Endothelial cell (in vitro differentiated cells): ENCODE measurements at places on chromosomes 12 and 14.

DNA sequence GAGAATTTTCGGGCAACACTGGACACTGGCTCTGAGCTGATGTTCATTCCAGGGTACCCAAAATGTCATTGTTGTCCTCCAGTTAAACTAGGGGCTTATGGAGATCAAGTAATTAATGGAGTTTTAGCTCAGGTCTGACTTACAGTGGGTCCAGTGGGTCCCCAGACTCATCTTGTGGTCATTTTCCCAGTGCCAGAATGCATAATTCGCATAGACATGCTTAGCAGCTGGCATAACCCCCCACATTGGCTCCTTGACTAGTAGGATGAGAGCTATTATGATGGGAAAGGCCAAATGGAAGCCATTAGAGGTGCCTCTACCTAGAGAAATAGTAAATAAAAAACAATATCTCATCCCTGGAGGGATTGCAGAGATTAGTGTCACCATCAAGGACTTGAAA lies 818.9 kb downstream of the TMTC2 start:
- no peak for DNase-seq

GRCh38 chr12:85260447-85260846 lies 19.6 kb upstream of the ALX1 start:
- DNase-seq, result no peak

- peak; percentile 62 for DNase-seq
These were observed at the start of gene PRKD1 for GRCh38 chr14:29927376-29928116. Gene PRKD1, minus strand, starts transcription at chr14:29927847.

GRCh38 chr12:79927772-79928474 lies 7.0 kb downstream of the PPP1R12A start:
- no peak for DNase-seq
